Mucosa of descending colon (tissue), 3 donors: ENCODE measurements at places on chromosomes 6 and 20. TPM values are rescaled to one million over a fixed set of nuclear protein-coding genes. Genes with fewer than 3 reads are reported as not detected.

GRCh38 chr20:18180815-18181214 lies 43.2 kb downstream of the KAT14 start:
- DNase-seq = no peak

DNA sequence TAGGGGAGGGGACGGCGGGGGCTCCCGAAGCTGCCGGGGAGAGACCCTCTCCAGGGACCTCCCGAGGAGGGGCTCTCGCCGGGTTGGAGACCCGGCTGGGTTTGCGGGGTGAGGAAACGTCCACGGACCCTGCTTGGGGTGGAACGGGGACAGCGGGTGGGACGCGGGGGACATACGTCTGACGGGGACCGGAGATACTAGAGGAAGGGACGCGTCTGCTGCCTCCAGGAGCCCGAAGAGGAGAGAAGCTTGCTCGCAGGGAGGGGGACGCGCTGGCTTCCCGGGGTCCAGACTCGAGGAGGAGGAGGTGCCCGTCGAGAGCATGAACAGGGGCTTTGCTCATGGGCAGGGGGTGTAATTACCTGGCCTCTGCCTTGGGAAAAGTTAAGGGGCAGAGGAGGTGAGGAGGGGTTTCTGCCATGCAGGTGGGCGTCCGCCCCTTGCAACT lies 593 bp downstream of the DNMT3B start:
- no peak for DNase-seq

DNA sequence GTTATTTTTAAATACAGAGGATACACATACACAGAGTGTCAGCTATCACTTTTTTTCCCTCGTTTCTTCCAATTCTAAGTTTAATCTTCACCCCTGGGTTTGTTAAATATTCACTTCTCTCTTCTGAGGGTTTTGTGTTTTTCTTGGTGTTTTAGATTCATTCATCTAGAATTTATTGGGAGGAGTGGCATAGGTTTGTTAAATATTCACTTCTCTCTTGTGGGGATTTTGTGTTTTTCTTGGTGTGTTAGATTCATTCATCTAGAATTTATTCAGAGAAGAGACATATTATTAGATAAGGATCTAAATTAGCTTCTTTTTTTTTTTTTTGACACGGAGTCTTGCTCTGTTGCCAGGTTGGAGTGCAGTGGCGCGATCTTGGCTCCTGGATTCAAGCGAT lies 3.9 kb downstream of the GTF2H5 start:
- DNase-seq = no peak

GRCh38 chr6:1015825-1016224 lies 296.1 kb upstream of the FOXQ1 start:
- no peak for DNase-seq

DNA sequence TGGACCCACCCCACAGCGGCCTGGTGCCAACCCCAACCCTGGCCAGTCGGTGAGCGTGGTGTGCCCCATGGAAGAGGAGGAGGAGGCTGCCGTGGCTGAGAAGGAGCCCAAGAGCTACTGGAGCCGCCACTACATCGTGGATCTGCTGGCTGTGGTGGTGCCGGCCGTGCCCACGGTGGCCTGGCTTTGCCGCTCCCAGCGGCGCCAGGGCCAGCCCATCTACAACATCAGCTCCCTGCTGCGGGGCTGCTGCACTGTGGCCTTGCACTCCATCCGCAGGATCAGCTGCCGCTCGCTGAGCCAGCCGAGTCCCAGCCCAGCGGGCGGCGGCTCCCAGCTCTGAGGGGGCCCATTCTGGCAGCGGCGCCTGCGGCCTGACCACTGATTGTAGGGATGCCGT lies 23.2 kb downstream of the SDCBP2 start:
- DNase-seq = no peak

Gene SLC22A23
- 160 TPM for total RNA-seq

Gene SLC22A16
- not detected for total RNA-seq
